Fibroblast of villous mesenchyme (primary cell): ENCODE measurements at places on chromosomes 11 and 22.

DNA sequence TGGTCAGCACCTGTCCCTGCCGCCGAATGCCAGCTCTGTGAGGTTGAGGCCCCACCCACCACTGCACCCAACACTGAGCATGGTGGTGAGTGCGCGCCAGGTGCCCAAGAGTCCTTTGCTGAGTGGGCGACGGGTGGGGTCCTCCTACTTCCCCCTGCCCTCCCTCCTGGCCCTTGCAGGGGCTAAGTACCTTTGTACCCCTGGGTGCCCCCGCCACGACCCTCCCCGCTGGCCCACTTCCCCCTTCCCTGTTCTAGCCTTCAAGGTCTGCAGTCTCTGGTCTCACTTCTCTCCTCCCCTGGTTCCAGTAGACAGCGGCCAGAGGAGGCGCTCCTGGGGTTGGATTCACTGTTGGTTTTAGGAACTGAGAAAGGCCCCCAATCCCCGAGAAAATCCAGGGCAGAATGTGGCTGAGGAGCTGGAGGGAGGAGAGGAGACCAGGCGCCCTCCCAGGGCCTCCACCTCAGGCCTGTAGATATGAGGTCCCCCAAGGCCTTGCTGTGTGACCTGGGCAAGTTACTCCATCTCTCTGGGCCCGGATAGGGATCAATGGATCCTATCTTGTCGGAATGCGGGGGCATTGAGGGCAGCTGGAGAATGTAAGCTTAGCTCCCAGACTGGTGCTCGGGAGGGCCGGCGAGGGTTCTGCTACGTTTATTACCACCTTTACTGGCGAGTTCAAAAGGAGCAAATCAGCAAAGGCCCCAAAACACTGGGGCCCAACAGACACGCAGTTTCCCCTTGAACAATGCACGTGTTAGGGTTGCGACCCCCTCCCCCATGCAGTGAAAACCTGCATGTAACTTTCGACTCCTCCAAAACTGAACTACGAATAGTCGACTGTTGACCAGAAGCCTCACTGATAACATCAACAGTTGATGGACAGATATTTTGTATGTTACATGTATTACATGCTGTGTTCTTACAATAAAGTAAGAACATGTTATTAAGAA lies 31.9 kb upstream of the SMIM38 start:
- DNase-seq = no peak

- peak; percentile 52 for DNase-seq
Measured at GRCh38 chr11:77821349-77821851, 456 bp downstream of the AAMDC start.

DNA sequence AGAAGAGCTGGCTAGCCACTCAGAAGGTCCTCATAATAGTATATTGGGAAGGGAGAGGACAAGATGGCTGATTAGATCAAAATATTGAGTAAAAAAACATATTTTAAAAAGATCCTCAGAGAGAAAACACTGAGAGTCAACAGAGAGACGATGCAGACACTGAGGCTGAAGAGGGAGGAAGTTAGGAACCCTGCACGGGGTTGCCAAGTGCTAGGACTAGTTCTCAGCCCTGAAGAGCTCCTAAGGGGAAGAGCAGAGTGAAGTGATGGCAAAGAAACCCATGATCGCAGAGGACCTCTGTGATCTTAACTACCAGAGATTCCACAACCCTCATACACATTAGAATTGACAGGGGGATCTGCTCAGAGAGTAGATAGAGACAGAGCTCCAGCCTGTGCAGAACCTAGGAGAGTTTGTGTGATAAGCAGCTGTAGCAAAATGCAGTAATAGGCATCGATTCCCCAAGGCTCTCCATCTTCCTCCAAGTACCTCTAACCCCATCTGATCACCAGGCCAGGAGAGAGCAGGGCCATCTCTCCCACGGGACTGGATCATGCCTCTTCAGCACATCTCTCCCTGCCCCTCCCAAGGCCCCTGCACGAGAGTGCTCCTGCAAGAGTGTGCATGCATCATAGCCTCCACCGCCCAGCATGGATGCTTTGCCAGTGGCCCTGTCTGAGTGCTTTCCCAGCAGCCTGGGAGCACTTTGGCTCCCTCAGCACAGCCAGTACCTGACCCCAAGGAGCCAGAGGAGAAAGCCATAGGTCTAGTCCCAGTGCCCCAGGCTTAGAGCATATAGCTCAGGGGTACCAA lies 41.2 kb upstream of the ARL14EP start:
- DNase-seq = no peak

- no peak for DNase-seq
Measured at GRCh38 chr22:47548953-47549740, 786.7 kb downstream of the TBC1D22A start.

GRCh38 chr11:66232769-66233168 lies 35.7 kb upstream of the RAB1B start:
- no peak for DNase-seq

GRCh38 chr11:27907530-27907929 lies 200.4 kb downstream of the KIF18A start:
- DNase-seq = peak; percentile 27
